ENCODE measurements at places on chromosomes 2 and 18.

- H3K36me3 ChIP-seq: peaks cover 38% of the 10 kb centered on the region
- no peaks in the 10 kb centered on the region for H3K27me3 ChIP-seq
- H3K4me1 ChIP-seq: no peaks in the 10 kb centered on the region
- H3K4me3 ChIP-seq: no peak overlapping the region
- DNase-seq: no peak
Measured at GRCh38 chr2:10784719-10785118, 27.9 kb downstream of the PDIA6 start.

- peak overlapping the region; percentile 53 for H3K27ac ChIP-seq
- peaks cover 6% of the 10 kb centered on the region for H3K36me3 ChIP-seq
- no peak overlapping the region for H3K4me3 ChIP-seq
Measured at GRCh38 chr2:232235716-232236115, 142.8 kb upstream of the ALPP start.

DNA sequence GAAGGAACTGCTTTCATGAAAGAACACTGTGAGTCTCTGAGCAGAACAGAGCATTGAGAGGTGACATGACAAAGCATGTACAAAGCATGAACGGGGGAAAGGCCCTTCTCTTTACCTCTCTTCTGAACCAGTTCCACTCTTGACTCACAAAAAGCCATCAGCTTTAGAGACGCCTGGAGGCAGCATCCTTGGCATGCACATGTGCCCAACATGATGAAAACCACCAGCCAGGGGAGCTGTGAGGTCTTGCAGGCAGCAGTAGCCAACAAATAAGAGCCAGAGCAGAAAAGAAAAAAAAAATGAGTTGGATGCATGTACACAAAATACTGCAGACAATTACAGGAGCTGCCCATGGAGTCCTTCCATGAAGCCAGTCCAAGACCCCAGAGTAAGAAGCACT lies 95.5 kb upstream of the AGAP1 start:
- H3K27ac ChIP-seq: no peak overlapping the region
- H3K27me3 ChIP-seq: no peaks in the 10 kb centered on the region
- H3K36me3 ChIP-seq: peaks cover 4% of the 10 kb centered on the region
- DNase-seq: no peak

- no peaks in the 10 kb centered on the region for H3K27me3 ChIP-seq
- peak overlapping the region; percentile 99 for H3K27ac ChIP-seq
- peak; percentile 53 for DNase-seq
- peaks cover 49% of the 10 kb centered on the region for H3K4me1 ChIP-seq
- H3K36me3 ChIP-seq: peaks cover 10% of the 10 kb centered on the region
- peak overlapping the region; percentile 97 for H3K4me3 ChIP-seq
Measured at GRCh38 chr2:84970210-84970867, 622 bp upstream of the KCMF1 start.

- no peak overlapping the region for H3K4me3 ChIP-seq
- H3K36me3 ChIP-seq: peaks cover 5% of the 10 kb centered on the region
- no peaks in the 10 kb centered on the region for H3K4me1 ChIP-seq
- H3K27me3 ChIP-seq: no peaks in the 10 kb centered on the region
Measured at GRCh38 chr2:77768508-77768907, 246.3 kb upstream of the LRRTM4 start.

- H3K4me1 ChIP-seq: no peaks in the 10 kb centered on the region
- no peak overlapping the region for H3K27ac ChIP-seq
- H3K4me3 ChIP-seq: no peak overlapping the region
- no peaks in the 10 kb centered on the region for H3K36me3 ChIP-seq
- H3K27me3 ChIP-seq: no peaks in the 10 kb centered on the region
Measured at GRCh38 chr2:127897531-127898211, 11.9 kb upstream of the AMMECR1L start.

- peaks cover 65% of the 10 kb centered on the region for H3K27me3 ChIP-seq
- peaks cover 12% of the 10 kb centered on the region for H3K36me3 ChIP-seq
- no peaks in the 10 kb centered on the region for H3K4me1 ChIP-seq
- no peak for DNase-seq
Measured at GRCh38 chr2:74522516-74522915, 3.5 kb downstream of the DQX1 start.

DNA sequence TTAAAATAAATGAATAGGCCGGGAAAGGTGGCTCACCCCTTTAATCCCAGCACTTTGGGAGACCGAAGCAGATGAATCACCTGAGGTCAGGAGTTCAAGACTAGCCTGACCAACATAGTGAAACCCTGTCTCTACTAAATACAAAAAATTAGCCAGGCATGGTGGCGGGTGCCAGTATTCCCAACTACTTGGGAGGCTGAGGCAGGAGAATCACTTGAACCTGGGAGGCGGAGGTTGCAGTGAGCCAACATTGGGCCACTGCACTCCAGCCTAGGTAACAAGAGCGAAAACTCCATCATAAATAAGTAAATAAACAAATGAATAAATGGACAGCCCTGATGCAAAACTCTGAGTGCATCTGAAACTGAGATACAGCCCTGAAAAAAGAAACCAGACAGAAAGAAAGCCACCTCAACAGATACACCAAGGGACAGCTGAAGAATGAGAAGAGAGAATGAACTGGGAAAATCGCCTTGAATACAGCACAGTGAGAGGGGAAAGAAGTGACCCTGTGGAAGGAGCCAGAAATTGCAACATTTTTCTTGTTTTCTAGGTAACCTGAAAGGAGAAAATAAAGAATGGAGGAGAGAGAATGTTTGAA lies 64.4 kb downstream of the TRABD2A start:
- no peaks in the 10 kb centered on the region for H3K4me1 ChIP-seq
- no peak overlapping the region for H3K27ac ChIP-seq
- no peaks in the 10 kb centered on the region for H3K27me3 ChIP-seq
- H3K4me3 ChIP-seq: no peak overlapping the region

- DNase-seq: no peak
- no peaks in the 10 kb centered on the region for H3K4me1 ChIP-seq
- H3K4me3 ChIP-seq: no peak overlapping the region
- peaks cover 15% of the 10 kb centered on the region for H3K36me3 ChIP-seq
- no peaks in the 10 kb centered on the region for H3K27me3 ChIP-seq
Measured at GRCh38 chr2:163527381-163527780, 208.4 kb downstream of the FIGN start.

DNA sequence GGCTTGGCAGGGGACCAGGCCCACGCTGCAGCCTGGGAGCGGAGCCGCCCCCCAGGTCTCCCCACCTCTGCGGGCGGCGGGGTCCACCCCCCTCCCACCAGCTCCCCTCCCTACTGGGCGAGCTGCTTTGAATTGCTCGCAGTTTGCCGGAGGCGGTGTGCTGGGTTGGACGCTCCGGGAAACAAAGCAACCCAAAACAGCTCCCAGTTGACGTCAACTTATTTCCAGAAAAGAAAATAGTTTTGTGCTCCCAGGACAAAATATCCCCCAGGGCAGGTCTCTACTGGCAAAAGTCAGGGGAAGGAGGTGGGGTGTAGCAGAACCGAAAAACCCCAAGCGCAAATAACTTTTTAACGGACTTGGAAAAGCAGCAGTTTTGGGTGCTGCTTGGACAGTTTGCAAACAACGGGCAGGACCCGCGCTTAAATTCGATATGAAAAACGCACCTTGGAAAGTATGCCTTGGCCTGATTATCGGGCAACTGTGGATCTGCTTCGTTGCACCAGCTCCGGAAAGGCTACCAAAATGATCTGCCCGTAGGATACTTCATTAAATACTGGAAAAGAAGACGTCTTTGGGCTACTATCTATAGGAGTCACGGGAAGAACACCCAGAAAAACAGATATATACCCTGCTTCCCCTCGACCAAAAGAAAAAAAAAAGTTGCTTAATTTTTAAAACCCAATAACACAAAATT lies 2.8 kb upstream of the KCTD1 start:
- H3K27ac ChIP-seq: no peak overlapping the region
- peak; percentile 31 for DNase-seq
- no peaks in the 10 kb centered on the region for H3K36me3 ChIP-seq
- H3K27me3 ChIP-seq: peaks cover 65% of the 10 kb centered on the region

DNA sequence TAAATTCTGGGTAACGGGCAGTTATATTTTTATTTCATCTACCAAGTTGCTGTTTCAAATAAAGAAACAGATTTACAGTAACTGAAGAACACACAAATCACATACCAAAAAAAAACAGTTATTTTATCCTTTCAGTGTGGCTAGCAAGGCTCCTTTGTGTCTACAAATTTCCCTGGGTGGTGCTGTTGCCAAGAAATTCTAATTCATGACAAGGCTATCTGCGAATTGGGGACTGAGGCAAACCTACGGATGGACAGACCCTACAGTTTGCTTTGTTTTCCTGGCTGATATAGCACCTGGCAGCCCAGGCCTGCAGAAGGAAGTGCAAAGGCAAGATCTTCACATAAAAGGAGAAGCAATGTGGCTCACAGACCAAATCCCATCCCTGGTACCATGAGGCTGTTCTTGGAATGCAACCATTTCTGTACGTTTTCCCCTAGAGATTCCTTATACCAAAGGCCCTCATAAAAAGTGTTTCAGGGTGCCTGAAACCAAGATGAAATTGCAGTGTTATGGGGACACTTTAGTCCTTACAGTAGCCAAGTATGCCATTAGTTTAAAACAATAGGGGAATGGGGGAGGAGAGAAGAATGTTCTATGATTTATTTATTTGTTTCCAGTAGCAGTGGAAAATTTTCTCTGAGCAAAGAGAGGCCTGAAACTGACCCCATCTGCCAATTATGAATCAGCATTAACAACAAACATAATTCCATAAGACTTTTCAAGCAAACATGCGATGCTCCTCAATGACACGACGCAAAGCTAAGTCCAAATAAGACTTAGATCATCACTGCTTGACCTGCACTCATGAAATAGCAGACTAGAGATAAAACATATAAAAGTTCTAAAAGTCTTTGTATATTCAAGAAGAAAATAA lies 4.3 kb downstream of the KLF7 start:
- H3K27me3 ChIP-seq: no peaks in the 10 kb centered on the region
- no peak for DNase-seq
- H3K4me3 ChIP-seq: peak overlapping the region; percentile 61
- H3K4me1 ChIP-seq: peaks cover 64% of the 10 kb centered on the region
